ENCODE measurements at places on chromosomes 12 and 14. TPM values are rescaled to one million over a fixed set of nuclear protein-coding genes. Genes with fewer than 3 reads are reported as not detected.

The FOXN4 gene
- total RNA-seq = not detected

GRCh38 chr12:5492562-5492961, 60.7 kb downstream of the NTF3 start:
- DNase-seq = no peak

DNA sequence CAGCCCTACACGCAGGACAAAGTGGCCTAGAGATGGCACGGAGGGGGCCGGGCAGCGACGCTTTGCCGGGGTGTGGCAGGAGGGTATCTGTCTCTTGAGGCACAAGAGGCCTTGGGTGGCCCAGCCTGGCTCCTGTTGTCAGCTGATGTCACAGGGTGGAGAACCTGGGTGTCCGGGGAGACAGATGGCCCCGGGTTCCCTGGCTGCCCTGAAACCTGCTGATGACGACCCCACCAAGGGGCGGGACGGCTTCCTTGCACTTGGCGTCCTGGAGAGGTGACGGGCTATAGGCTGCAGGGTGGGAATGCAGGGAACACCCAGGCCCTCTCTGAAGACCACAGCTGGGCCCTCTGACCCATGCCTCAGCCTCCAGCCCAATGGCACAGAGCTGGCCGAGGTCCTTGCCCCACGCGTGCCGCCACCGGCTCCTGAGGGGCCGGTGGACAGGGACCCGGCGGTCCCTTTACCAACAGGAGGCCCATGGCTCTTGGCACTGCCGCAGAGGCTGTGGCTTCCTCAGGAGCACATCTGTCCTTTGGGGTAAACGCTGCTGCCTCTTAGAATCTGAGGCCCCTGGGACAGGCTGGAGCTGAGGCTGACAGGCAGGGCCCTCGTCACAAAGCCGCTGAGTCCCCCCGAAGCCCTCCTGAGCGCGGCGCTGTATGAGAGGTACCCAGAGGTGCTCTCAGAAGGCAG, 16.4 kb downstream of the TRMT61A start:
- no peak for DNase-seq

DNA sequence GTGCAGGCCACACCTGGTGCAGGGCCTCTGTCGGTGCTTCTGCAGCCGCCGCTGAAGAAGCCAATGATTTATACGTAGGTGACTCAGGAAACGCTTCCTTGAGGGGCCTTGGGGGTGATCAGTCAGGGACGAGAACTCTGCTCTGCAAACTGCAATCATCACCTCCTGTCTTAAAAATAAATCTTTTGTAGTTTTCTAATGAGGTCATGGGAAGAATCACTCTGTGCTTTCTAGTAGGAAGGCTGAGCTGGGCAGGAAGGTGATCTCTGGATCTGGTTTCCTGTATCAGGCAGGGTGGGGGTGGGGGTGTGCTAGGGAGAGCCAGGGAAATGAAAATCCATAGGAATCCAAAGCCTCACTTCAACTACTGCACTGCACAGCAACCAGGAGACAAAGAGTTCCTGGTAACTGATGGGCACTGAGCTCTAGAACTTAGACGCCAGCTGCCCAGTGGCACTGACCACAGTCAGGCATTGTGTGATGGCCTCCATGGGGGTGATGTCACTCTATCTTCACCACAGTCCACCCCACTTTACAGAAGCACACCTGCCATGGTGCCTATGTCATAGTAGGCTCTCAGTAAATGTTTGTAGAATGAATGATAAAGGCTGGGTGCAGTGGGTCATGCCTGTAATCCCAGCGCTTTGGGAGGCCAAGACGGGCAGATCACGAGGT, 292.4 kb upstream of the PWP1 start:
- no peak for DNase-seq

Data from tibial nerve (tissue), 4 donors.